Epithelial cell of prostate (primary cell): ENCODE measurements at places on chromosomes 12 and 14.

DNA sequence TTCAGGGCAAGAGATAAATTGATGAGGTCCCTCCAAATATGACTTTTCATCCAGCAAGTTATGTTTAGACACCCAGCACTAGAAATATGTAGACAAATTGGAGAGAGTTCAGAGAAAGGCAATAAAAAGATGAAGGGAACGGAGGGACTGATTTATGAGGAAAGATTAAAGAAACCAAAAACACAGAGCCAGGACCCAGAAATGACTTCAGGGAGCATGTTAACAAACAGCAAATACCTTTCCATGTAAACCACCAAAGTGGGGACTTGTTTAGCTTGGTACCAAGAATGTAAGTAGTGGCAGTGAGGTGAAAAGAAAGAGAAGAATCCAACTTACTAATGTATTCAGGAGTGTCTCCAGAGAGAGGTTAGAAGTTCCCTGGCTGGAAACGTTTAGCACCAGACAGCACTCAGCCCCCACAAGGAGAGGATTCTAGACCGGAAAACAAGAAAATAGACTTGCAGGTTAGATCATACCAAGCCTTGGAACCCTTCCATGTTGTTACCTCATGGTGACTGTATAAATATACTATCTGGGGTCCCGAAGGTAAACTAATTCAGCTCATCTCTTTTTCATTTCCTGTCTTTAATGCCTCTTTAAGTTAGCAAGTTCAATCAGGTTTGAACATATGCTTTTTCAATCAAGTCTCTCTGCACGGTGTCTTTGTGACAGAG lies 79.2 kb downstream of the TBC1D30 start:
- DNase-seq, result no peak

DNA sequence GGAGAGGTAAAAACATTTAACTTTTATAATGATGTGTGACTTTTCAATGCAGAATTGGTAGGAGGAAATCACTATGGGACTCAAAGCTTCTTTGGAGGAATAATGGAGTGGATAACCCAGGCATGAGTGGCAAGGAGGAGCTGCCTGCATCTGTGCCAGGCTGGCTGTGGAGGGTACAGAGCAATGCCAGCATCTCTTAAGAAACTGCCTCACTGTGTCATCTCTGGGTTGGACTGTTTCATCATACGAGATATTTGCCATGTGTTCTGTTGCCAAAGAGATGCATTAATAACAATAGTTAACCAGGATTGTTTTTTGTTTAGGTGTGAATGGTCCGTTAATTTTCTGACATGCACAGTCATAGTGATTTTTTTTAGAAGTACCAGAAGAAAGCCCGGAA lies 183.7 kb upstream of the NTF3 start:
- DNase-seq, result no peak

- no peak for DNase-seq
Measured at GRCh38 chr12:129911428-129912049, 7.7 kb upstream of the TMEM132D start.

- no peak for DNase-seq
Measured at GRCh38 chr14:87076922-87077321, 916.1 kb downstream of the GALC start.

DNA sequence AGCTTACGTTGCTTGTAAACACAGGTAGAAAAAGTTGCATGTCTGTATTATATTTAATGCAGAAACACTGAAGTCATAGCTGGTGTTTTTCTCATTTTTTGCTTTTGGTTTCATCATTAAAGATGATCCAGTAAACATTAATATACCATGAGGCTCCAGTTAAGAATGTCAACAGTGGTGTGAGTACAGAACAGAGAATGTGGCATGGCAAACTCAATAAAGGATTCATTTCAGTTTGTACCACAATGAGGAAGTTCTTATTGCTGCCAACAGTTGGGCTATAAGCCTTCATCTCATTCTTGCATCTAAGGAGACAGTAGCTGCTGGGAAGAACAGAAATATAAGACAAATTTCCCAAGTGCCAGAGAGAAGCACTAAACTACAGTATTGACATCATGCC lies 72.1 kb upstream of the ST8SIA1 start:
- DNase-seq, result peak; percentile 46

DNA sequence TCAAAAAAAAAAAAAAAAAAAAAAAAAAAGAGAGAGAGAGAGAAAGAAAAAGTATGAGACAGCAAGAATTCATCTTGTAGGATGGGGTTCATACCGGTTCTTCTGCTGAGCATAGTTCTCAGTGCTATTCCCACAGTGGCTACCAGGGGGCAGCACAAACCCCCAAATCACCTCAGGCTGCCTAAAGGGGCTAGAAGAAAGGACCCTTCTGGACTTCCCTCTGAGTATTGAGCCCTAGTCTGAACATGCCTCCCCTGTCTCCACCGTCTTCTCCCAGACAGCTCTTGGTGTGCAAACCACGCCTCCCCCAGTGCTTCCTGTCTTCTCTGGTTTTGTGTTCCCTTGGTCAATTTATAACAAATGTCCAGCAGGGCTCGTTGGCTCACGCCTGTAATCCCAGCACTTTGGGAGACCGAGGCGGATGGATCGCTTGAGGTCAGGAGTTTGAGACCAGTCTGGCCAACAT lies 31.3 kb upstream of the SMUG1 start:
- no peak for DNase-seq

DNA sequence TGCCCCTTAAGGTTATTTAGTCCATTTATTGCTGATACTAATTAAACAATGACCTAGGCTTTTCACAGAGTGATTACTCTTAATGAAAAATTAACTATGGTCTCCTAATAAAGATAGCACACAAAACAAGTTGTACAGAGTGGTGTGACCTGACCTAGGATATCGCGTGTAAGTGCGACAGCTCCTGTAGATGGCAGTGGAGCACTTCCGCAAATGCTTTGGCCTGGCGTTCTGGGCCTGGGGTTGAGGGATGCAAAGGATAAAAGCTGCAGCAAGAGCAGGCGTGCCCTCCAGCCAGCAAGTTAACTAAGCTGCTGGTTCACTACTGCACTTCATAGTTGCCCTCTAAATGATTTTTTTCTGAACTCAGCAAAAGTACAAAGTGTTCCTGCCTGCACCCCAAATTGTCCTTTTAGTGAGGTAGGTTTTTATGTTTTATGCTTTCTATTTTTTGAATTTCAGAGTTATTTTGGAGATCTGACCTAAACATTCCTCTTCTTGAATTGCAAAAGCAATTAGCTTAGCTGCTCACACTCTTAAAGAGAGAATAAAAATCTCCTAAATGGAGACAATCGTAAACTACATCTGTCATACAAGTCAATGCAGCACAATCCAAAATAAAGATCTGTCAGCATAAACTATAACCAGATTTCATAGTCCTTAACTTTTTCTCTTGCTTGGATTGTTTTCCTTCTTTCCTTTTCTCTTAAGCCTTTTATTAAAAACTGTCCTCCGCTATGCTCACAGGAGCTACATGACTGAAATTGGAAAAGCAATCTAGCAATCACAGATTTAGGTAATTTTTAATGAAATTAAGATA lies 379.6 kb downstream of the LRIG3 start:
- no peak for DNase-seq

- no peak for DNase-seq
Measured at GRCh38 chr12:52662918-52663229, 10.9 kb upstream of the KRT2 start.

DNA sequence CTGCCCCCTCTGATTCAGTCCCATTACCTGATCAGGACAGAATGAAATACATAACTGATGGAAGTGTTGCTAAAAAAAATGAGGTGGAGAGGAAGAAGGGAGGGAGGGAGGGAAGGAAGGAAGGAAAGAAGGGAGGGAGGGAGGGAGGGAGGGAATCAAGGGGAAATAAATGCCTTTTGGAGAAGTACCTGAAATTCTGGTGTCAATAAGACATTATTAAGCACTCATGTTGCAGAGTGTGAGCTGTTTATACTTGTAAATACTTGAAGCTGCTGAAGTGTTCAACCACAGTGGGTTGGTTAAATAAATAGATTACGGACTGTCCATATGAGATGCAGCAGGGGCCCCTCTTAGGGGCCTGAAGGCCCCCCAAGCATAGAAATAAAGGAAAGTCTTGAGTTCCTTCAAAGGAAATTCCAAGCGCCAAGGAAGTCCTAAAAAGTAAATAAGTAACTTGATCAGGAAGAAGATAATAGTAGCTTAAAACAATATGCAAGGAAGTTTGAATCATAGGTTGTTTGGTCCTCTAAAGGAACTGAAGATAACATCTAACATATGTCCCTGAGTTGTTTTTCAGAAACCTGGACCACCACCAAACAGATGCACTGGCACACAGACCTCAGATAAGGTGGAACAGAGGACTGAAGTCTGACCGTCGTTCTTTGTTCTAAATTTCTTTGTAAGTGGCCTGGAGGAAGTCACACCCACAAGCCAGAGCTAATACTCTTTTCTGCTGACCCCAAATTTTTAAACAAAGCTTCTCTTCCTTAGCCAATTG lies 110.8 kb downstream of the SEC23A start:
- DNase-seq, result no peak

GRCh38 chr12:3821441-3821840 lies 51.8 kb downstream of the PARP11 start:
- no peak for DNase-seq

DNA sequence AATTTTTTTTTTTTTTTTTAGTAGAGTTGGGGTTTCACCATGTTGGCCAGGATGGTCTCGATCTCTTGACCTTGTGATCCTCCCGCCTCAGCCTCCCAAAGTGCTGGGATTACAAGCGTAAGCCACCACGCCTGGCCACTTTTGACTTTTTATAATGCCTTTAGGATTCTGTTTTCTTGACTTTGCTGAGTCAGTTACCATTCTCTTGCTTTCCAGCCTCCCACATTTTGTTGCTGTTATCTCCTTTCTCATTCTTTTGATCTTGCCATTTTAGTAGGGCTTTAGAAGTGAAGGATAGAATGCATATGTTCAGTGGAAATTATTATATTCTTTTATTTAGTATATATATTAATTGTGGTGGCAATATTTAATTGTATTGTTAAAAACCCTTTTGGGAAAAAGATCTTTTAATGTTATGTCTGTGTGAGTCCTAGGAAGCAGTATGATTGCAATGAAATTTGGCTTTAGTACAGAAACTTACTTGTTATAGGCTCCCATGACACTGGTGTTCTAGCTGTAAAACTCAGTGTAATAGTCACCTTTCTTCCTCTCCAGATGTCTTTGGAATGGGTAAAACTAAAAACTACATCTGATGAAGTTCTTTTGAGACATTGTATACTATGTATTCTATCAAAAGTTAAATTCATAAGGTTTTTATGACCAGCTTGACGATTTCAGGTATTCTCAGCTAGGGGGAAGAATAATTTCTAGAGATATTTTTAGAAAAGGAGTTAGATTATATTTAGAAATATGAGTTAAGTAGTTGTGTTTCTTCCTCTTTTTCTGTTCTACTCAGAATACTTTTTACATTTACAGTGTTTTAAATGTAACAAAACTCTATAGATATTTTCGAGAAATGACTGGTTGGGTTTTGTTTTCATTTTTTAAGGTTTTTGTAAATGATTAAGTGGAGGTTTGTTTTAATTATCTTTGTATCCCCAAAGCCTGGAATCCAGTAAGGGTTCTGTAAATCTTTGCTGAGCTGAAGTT lies 74.7 kb downstream of the APAF1 start:
- no peak for DNase-seq

DNA sequence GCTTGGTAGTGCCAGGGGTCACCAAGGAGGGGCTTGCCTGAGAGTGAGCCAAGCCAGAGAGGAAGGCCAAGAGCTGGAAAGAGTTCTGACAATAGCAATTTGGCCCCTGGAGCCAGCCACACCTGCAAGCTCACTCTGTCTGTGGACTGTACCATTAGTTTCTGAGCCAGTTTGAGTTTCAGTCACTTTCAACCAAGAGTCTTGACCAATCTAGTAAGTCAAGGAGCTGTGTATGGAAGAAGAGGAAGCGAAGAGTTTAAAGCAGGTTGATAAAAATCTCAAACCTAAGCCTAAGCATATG lies 38.5 kb downstream of the NT5DC3 start:
- no peak for DNase-seq

GRCh38 chr14:97218691-97219430 lies 421.7 kb downstream of the VRK1 start:
- no peak for DNase-seq

DNA sequence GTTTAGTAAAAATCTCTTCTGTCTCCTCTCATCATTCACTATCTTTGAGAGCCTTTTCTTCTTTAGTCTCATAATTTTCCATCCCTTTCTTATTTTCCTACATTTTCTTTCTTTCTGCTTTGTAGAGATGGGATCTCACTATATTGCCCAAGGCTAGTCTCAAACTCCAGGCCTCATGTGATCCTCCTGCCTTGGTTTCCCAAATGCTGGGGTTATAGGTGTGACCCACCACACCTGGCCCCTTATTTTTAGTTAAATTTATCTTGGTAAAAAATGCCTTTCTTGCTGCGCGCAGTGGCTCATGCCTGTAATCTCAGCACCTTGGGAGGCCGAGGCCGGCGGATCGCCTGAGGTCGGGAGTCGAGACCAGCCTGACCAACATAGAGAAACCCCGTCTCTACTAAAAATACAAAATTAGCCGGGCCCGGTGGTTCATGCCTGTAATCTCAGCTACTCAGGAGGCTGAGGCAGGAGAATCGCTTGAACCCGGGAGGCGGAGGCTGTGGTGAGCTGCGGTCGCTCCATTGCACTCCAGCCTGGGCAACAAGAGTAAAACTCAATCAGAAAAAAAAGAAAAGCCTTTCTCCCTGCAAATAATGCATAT lies 996 bp downstream of the SLC2A3 start:
- no peak for DNase-seq

GRCh38 chr12:55915482-55915859 lies 12.2 kb downstream of the PYM1 start:
- no peak for DNase-seq

- no peak for DNase-seq
Measured at GRCh38 chr14:51305751-51306150, 65.7 kb downstream of the TMX1 start.

GRCh38 chr12:91846466-91847055 lies 299.1 kb downstream of the BTG1 start:
- no peak for DNase-seq

DNA sequence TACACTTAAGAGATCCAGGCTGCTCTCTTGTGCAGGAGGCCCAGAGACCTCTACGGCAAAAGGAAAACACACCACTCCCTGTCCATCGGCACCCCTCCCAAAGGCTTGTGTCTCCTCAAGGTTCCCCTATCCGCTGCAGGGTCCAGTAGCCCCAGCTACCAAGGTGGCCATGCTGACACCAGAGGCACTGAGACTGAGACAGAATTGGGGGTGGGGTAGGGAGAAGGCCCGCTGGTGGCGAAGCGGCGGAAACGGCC lies 590 bp downstream of the DDIT3 start:
- DNase-seq, result no peak

GRCh38 chr14:71070169-71070568 lies 162.9 kb downstream of the PCNX1 start:
- peak; percentile 27 for DNase-seq

GRCh38 chr14:85293612-85294234 lies 236.2 kb upstream of the FLRT2 start:
- no peak for DNase-seq

DNA sequence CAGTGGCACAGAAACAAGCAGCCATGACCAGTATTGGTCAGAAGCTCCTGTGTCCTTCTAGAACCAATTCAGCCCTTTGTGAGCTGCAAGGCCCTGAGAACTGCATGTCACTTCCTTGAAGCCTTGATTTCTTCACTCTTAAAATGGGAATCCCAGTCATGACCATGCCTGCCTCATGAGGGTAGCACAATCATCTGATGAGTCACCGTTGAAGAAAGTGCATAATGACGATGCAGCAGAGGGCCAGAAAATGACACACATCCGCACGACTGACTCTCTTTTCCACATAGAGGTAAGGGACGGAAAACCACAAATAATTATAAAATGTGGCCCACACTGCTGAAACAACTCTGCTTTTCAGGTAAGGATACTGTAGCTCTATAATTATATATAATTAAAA lies 777.4 kb downstream of the BCL11B start:
- peak; percentile 91 for DNase-seq
